ENCODE measurements at places on chromosomes 12 and 14. TPM values are rescaled to one million over a fixed set of nuclear protein-coding genes. Genes with fewer than 3 reads are reported as not detected.

DNA sequence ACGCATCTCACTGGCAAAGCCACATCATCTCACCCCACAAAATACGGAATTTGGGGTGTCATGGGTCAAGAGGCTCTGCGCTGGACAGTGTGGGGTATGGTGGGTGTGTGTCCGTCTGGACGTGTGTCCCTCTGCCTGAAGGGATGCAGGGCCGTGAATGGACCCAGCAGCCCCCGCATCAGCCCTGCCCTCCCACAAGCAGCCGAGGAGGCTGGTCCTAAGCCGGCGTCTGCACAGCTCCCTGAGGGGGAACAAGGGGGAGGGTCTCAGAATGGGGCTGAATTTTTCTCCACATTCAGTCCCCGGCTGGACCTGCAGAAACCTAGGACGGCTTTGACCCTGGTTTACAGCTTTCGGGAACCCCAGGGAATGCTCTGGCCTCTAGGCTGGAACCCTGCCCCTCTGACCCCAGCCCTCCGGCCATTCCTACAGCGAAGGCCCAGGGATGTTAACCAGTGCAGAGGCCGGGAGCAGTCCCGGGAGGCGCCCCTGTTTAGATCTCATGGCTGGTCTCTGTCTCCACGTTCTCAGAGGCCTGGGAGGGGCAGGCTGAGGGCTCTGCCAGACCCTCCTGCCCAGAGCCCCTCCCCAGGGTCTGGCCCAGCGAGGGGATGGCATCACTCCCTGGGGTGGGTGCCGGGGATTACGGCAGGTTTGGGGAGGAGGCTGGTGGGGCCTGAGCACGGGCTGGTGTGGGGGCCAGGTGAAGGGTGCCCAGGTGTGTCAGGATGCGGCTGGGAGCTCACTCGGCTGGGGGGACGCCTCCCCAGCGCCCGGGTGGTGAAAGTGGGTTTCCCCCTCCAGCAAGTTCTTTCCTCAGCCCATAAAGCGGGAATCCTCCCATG, 156.5 kb upstream of the C14orf180 start:
- DNase-seq, result no peak

DNA sequence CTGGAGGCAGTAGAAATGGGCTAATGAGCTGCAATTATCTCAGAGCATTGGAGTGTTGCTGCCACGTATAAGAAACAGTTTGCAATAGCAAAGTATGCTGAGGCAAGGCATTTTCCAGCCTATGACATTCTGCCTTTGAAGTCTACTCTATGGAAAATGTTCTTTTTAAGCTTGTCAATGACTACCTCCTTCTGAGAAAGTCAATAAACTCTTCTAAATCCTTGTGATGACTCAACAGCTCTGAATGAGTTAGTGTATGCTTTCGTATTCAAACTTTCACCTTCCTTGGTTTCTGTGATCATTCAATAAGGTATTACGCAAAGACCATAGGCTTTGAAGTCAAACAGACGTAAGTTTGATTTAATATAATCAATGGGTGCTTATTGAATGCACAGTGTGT, 111.2 kb downstream of the CAPZA3 start:
- no peak for DNase-seq

The RPS26 gene
- total RNA-seq, result 956 TPM

DNA sequence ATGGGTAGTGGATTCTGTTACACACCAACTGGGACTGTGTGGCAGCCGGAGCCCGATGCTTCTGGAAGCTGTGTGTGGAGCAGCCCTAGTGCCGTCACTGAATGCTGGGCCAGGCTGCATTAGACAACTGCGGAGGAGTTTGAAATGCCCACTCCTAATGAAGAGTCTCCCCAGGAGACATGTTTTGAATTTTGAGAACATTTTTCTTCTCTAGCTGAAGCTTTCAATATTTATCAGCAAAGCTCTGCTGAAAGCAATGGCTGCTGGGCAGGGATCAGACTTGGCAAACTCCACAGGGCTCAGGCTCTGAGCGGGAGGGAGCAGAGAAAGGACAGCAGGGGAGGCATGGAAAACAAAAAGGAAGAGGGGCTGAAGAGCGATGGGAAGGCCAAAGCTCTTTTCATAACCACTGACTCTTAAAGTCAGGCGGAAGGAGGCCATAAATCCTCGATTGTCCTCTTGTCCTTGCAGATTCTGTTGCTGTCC, 189.1 kb downstream of the MON2 start:
- DNase-seq, result no peak

The VRK1 gene
- 14.2 TPM for total RNA-seq

GRCh38 chr12:64744422-64745258, 14.6 kb downstream of the GNS start:
- DNase-seq, result no peak

The RTL1 gene
- total RNA-seq, result not detected

The BDKRB2 gene
- 4.1 TPM for total RNA-seq

The ERBB3 gene
- total RNA-seq, result 0.53 TPM

The TCL1A gene
- not detected for total RNA-seq

The C12orf50 gene
- not detected for total RNA-seq

GRCh38 chr12:80625051-80625450, 82.4 kb upstream of the MYF6 start:
- no peak for DNase-seq

DNA sequence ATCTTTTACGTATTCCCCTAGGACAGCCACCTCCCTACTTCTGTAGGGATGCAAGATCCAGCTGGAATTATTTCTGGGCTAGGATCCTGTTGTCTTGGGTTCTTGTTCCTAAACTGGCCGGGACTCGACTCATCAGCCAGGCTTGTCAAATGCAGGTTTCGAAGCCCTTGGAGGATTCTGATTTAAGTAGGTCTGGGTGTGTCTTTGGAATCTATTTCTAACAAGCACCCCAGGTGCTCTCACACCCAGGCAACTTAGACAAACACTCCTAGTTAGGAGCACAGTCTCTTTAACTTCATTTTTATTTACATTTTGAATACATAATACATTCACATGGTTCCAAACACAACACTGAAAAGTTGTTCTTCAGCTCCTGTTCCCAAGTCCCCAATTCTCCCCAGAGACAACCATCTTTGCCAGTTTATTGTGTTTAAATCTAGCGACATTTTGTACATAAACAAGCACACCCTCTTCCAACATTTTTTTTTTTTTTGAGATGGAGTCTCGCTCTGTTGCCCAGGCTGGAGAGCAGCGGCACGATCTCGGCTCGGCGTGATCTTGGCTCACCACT, 20.9 kb downstream of the MORN3 start:
- DNase-seq, result no peak

GRCh38 chr14:95465358-95465757, 51.1 kb downstream of the SYNE3 start:
- no peak for DNase-seq

DNA sequence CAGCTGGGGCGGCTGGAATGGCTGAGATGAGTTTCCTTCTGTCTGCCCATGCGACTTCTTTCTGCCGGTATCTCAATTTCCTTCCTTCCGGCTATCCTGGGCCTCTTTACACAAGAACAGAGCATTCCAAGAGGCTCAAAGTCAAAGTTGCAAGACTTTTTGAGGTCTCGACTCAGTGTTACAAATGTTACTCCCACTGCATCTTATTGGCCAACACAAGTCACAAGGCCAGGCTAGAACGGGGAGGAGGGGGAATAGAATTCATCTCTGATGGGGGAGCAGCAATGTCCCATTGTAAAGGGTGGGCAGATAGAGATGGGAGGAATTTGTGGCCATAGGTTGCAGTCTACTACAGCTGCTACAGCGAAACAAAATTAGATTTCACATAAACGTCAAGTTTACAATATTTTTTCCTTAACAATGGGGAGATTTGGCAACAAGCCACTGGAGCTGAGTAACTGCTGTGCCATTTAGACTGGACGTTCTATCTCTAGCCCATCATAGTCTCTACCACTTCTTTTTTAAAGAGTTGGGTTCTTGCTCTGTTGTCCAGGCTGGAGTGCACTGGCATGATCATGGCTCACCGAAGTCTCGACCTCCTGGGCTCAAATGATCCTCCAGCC, 9.5 kb upstream of the NYNRIN start:
- peak; percentile 12 for DNase-seq

All from glomerular endothelial cell (primary cell).